ENCODE measurements at places on chromosomes 3 and 15. TPM values are rescaled to one million over a fixed set of nuclear protein-coding genes. Genes with fewer than 3 reads are reported as not detected.

DNA sequence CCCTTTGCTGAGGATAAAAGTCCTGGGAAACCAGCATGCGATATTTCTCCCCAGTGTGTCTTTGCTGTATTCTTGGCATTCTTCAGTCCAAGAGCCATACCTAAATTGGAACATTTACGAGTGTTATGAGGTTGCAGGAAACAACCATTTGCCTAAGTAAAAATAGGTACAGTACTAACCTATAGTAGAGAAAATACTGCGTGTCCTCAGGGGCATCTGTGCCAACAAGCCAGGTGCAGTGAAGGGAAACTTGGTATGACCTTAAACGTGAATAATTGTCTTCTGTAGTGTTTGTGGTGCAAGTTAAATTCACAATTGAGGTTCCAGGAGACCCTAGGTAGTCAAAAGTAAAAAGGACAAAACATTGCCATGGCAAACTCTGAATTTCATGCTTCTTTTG lies 12.2 kb downstream of the IL5RA start:
- no peak for DNase-seq

GRCh38 chr3:110227991-110228390 lies 843.6 kb upstream of the NECTIN3 start:
- no peak for DNase-seq

DNA sequence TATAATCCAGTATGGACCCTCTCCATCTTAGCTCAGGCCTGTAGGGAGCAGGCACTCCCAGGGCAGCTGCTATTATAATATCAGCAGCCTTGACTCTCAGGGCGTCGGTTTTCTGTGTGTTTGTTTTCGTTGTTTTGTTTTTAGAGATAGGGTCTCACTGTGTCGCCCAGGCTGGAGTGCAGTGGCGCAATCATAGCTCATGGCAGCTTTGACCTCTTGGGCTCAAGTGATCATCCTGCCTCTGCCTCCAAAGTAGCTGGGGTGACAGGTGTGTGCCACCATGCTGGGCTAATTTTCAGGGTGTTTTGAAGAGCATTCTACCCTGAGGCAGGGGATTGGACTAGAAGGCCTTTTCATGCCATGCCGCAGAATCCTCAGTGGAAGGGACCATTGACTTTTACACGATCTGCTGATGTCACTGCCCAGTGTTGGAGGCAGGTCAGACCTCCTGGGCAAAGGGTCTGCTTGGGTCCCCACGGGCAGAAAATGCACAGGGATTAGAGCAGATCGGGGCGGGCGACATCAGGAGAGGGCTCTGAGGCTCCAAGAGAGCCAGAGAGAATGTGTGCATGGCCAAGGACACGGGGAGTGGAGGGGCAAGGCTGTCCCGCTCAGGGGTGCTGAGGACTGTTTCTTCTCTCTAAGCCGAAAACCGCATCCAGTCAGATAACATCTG lies 7.8 kb downstream of the MELTF start:
- no peak for DNase-seq

- no peak for DNase-seq
Observed at GRCh38 chr3:107456501-107456900, 66.3 kb upstream of the BBX start.

DNA sequence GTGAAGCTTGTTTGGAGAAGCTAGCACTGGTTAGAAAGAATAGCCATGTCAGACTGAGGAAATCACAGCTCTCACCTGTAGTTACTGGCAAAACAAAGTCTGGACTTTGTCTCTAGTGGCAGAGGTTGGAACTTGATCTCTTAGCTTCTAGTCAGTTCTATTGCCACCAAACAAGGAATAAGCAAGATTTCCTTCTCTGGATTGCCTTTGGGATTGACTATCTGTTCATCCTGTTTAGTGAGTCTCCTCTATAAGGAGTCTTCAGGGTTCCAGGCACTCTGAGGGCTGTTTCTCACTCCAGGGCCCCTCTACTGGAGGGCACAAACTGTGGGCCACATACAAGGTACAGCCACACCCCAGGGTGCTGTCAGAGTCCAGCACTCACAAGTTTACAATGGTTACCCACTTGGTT lies 426.6 kb upstream of the THBS1 start:
- DNase-seq: no peak

GRCh38 chr15:70494852-70495571 lies 268.3 kb downstream of the UACA start:
- no peak for DNase-seq

- no peak for DNase-seq
Observed at GRCh38 chr3:66552846-66553245, 52.0 kb upstream of the LRIG1 start.

- DNase-seq: peak; percentile 88
Observed at GRCh38 chr3:194058189-194058571, 77.8 kb upstream of the HES1 start.

- no peak for DNase-seq
Observed at GRCh38 chr15:41872166-41872747, 21.6 kb downstream of the SPTBN5 start.

DNA sequence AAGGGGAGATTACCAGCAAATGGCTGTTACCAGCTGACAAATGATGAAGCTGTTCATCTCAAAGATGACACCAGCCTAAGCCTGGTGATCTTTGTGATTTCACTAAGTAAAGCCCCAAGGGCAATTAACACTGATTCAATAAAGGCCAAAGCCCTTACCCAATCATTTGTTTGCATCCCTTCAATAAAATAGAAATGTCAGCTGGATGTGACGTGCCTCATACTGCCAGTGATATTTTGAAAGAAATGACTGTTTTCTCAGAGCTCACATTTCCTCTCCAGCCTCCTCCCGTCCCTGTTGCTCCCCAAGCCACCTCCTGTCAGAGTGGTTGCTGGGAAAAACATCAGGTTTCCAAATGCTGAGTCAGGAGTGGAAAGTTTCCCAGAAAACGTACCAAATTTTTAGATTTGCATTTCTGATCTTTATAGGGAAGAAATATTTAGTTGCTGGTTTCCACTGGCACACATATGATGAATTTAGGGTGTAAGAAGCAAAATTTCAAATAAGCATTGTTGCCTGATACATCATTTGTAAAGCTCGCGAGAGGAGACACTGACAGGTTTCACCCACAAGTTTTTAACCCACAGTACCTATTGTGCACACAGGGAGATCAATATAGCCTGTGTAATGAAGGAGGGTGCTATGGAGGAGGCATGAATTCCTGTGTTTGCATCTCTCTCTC lies 21.0 kb downstream of the C2CD4A start:
- DNase-seq: no peak

- no peak for DNase-seq
Observed at GRCh38 chr3:38549082-38549481, 52.9 kb downstream of the EXOG start.

GRCh38 chr3:32414522-32415202 lies 23.0 kb downstream of the CMTM7 start:
- no peak for DNase-seq

The GOLGA8J gene
- 0.34 TPM for total RNA-seq

The SCN5A gene
- 34.2 TPM for total RNA-seq

The LYZL4 gene
- total RNA-seq: not detected

The SAMMSON gene
- total RNA-seq: not detected

The C3orf22 gene
- total RNA-seq: 0.12 TPM

The HIGD2B gene
- not detected for total RNA-seq

Measured in psoas muscle (tissue), 8 donors.